ENCODE measurements at places on chromosomes 1 and 21. TPM values are rescaled to one million over a fixed set of nuclear protein-coding genes. Genes with fewer than 3 reads are reported as not detected.

NBPF9 gene
- 3.1 TPM for total RNA-seq

GRCh38 chr1:57319165-57319564 is 104.7 kb downstream of the DAB1 start:
- no peak for DNase-seq

GRCh38 chr1:1889847-1890505 is 911 bp downstream of the GNB1 start:
- peak; percentile 72 for DNase-seq

- no peak for DNase-seq
Measured at GRCh38 chr1:229440851-229441537, 7.1 kb upstream of the ACTA1 start.

CDCA8 gene
- total RNA-seq: 35.3 TPM

DISP3 gene
- total RNA-seq: 11.1 TPM

DNA sequence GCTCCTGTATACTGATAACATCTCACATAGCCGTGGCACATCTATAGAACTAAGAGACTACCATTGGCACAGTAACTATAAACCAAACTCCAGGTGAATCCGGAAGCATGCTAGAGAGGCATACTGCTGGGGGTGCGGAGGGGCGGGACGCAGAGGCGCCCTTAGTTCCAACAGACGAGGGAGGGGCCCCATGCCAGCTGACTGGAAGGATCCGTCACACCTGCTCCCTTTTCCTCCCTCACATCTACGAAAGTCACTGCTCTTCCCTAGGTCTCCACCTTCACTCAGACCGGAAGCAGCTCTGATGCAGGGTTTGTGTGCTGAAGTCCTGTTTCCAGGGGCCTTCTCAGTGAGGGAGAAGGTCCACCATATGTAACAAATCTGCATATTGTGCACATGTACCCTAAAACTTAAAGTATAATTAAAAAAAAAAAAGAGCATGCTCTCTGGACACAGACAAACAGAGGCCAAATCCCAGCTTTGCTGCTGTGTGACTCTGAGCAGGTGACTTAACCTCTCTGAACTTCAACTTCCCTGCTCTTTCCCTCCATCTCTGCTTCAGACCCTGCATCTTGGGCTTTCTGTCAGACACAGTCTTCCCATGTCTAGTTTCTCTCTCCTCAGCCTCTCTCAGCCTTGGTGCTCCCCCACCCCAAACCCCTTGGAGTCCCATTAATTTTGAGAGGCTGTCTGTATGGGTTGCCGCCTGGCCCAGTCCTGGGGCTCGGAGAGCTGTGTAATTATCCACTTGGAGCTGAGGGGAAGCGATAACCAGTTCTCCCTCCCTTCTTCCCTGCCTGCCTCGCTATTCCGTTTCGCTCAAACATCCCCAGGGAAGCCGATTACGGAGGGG is 7.8 kb upstream of the GJB5 start:
- no peak for DNase-seq

DNA sequence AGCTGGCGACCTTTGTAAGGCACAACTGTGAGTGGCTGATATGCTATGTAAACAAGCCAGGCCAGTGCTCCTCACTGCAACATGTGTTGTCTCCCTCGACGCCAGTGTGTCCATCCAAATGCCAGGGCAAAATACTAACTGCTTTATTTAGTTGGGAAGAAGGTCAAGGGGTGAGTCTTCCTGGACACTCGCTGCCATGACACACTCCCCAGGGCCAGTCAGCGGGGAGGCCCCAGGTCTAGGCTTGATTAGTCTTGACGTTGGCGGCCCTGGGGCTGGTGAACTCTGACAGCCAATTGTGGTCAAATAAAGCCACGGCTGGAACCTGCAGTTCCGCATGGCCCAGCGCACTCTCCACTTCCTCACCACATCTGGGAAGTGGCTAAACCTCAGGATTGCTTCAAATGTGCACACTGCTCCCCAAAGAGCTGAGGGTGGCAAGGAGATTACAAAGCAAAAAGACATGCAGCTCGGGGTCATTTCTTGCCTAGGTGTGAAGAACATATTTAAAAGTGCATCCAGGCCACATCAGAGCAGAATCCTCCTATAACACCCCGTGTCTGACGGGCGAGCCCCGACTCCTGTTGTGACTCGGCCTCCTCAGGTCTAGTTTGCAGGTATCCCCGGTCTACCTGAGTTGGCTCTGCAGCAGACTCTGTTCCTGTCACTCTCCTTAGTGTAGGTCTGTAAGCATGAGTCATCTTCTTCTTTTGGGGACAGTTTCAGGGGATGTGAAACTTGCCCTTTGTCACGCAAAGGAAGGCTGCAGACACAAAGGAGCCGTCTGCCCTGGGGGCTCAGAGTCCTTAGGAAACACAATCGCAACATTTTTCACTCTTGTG is 183.5 kb downstream of the RUNX1 start:
- peak; percentile 93 for DNase-seq

- DNase-seq: peak; percentile 9
Measured at GRCh38 chr1:108130794-108131193, 69.3 kb downstream of the SLC25A24 start.

- DNase-seq: no peak
Measured at GRCh38 chr1:182718311-182718710, 33.9 kb upstream of the RGS8 start.

GRCh38 chr1:35043498-35043897 is 11.8 kb upstream of the ZMYM6 start:
- no peak for DNase-seq

DNA sequence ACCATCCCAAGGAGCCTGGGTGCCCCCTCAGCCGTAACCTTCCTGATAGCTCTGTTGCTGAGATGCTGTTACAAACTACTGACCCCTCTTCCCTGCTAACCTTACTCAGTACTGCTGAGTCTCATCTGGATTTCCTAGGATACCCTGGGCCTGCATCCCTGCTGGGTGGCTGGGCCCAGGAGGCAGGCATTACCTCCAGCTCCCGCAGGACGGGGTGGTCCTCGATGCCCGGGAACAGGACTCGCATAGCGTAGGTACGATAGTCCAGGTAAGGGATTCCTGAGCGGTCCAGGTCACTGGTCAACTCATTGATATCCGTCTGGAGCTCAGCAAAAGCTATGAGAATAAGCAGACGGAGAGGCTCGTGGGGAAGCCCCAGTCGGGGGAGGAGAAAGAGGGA is 131.9 kb upstream of the CD34 start:
- no peak for DNase-seq

TCHH gene
- total RNA-seq: 0.19 TPM

- no peak for DNase-seq
Measured at GRCh38 chr1:230735447-230735846, 11.7 kb upstream of the CAPN9 start.

Measured in GM23338 (cell line).